ENCODE measurements at places on chromosomes 7 and 10.

- DNase-seq, result no peak
Measured at GRCh38 chr7:137920637-137921399, 74.0 kb upstream of the DGKI start.

DNA sequence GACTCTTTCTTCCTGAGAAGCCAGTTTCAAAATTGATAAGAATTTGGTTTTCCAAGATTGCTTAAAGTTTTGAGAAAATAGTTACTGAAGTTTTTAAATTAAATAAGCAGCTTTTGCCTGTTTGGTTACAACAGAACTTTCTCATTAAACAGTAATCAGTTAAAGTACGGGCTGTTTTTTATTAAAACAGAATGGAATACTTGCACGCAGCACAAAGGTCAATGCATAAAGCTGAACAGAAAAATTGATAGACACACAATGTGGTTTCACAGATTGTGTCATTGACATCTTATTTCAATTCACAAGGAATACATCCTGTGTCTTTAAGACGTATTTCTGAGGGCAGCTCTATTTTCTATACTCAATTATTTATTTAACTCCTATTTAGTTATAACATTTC is 192.2 kb downstream of the PRKG1 start:
- no peak for DNase-seq

- no peak for DNase-seq
Measured at GRCh38 chr7:96861-97260, 95.5 kb upstream of the FAM20C start.

GRCh38 chr7:111162692-111163091 is 71.8 kb downstream of the LRRN3 start:
- DNase-seq, result no peak

DNA sequence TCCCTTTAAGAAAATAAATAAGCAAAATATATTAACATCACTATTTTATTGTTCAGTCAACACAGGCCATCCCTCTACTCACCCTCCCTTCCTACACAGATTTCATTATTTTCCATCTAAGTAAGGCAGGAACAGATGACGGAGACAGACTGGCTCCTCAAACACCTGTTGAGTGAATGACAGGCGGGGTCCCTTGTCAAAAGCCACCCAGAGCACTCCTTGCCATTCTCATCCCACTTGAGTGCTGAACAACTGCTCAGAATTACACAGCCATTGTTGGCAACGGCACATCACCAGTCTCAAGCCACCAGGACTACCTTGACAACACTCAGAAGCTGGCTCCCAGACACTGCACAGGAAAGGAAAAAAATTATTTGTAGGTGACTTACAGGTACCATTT is 3.3 kb downstream of the GRB10 start:
- DNase-seq, result no peak

GRCh38 chr10:101560298-101561067 is 27.6 kb downstream of the POLL start:
- no peak for DNase-seq

GRCh38 chr7:7499892-7500291 is 35.8 kb downstream of the COL28A1 start:
- DNase-seq, result no peak

- no peak for DNase-seq
Measured at GRCh38 chr7:103686064-103686463, 240.1 kb upstream of the SLC26A5 start.

- no peak for DNase-seq
Measured at GRCh38 chr7:20831451-20831850, 44.8 kb upstream of the SP8 start.

GRCh38 chr10:48681740-48682139 is 2.9 kb upstream of the WDFY4 start:
- DNase-seq, result no peak

DNA sequence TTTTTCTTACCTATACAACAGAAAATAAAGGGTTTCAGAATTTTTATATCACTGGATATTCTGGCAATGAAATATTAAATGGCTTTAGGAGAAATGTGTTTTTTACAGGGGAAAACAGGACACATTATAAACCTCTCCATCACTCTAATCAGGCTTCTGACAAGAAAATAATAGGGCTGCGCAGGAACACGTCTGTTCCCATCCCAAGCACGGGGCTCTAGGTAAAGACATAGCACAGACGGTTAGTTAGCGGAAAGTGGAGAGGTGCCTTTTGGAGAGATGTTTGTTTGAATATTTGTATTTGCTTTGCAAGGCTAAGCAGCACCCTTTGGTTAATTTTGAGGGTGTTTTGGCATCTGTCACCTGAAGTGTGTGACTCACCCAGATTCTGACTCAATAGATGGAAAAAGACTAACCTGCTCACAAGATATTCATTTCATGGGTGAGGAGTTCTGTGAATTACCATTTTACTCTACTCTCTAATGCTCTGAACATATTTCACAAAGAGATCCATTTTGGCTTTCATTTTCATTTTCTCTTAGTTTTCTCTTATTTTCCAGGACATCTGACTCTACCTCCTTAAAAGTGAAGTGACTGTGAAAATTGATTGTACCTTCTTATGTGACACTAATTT is 174.5 kb upstream of the AKR1E2 start:
- no peak for DNase-seq
